Cardiac fibroblast (primary cell): ENCODE measurements at places on chromosomes 4 and X.

- peak; percentile 67 for DNase-seq
Observed at GRCh38 chrX:73922856-73923455, 360.0 kb downstream of the CHIC1 start.

DNA sequence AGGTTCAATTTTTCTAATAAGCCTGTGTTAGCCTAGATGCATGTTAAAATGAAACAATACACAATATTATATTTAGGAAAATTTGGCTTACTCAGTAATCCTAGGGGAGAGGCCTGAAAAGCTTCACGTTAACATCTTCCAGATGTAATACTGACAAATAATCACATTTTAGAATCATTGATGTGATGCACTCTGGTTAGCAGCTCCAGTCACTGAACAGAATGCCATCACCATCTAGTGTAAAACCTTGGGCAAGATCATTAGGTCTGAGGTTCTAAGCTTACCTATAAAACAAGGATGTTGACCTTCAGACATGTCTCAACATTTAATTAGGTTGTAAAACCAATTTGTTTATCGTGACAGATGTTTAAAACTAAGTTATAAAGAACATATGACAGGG lies 1704.8 kb downstream of the STIM2 start:
- no peak for DNase-seq

DNA sequence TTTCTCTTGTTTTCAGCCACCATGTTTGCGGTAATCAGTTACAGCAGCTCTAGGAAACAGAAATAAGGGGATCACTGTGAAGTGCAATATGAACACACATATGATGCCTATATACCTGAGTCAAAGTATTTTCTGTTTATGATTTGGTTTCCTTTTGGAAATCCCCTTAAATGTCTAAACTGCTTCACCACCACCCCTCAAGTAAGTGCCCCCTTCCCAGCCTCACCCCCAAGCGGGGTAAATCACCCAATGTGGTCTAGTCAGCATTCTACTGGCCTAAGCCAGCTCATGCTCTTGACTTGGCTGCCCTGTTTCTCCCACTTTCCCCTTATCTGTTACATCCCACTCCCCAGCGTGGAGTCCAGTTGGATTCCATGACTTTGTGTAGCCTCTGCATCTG lies 176.5 kb downstream of the QDPR start:
- DNase-seq = no peak

- DNase-seq = no peak
Observed at GRCh38 chrX:154098551-154098950, 1.0 kb upstream of the MECP2 start.

- no peak for DNase-seq
Observed at GRCh38 chr4:108201774-108202173, 33.0 kb upstream of the LEF1 start.

- DNase-seq = no peak
Observed at GRCh38 chrX:19750783-19751467, 136.5 kb downstream of the SH3KBP1 start.

DNA sequence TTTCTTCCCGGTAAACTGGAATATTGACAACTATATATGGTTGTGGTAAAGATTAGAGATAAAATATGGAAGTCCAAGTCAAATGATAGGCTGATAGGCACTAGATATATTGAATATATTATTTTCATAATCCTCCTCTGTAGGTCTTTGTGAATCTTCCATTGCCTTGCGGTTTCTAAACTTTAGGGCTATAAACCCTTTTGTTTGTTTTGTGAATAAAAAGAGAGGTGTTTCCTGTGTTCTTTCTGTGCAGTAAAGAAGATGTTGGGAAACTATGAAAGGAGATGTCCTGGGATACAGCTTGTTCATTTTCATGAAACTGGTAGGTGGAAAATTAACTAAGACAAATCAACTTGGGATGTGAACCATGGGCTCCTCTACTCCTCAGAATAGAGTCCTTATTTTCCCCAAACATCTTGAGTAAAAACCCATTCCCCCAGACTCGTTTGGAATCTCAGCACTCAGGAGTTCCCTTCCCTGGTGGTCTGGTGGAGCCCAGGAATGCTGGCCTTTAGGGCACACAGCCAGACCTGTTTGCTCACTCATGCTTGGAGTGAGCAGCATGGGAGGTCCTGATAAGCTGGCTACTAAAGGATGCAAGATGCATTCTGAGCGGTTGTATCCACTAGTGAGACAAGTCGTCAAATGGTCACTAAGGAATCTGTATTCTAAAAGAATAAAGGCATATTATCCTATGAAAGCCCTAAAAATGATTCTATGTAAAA lies 22.2 kb downstream of the PRDM8 start:
- peak; percentile 30 for DNase-seq

- DNase-seq = no peak
Observed at GRCh38 chr4:23934223-23934622, 44.4 kb upstream of the PPARGC1A start.
